GM13977 (cell line): ENCODE measurements at places on chromosomes 7 and 10.

DNA sequence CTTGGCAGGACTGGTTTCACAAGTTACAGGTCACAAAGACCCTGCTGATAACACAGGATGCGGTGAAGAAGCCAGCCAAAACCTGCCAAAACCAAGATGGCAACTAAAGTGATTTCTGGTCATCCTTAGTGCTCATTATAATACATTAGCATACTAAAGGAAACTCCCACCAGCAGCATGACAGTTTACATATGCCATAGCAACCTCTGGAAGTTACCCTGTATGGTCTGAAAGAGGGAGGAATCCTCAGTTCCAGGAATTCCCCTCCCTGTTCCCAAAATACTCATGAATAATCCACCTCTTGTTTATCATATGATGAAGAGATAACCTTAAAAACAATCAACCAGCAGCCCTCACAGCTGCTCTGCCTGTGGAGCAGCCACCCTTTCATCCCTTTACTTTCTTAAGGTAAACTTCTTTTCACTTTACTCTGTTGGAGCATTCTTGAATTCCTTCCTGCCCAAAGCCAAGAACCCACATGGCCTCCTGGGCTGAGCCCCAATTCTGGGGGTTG, 21.9 kb downstream of the DPY19L1 start:
- no peak for DNase-seq

- no peak for DNase-seq
Observed at GRCh38 chr7:16889851-16890415, 8.2 kb upstream of the AGR3 start.

GRCh38 chr7:66054063-66054462, 21.6 kb upstream of the ASL start:
- no peak for DNase-seq

DNA sequence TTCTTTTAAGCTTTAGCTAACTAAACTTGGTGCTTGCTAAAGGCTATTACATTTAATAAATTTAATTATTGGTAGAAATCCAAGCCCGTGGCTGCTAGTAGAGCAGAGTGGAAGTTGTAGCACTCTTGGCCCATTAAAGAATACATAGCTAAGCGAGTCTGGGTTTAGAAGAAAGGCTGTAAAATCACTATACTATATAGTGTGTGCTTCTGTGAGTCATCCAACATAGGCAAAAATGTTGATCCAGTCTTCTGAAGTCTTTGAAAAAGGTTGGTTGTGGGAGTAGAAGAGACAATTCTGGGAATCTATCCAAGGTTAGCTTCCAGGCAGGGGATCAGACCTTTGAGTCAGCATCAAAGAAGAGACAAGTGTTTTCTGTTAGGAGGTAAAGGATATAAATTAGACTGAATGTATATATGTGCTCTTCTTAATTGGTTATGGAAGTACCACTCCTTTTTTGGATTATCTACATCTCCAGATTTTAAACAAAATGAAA, 664.2 kb downstream of the NXPH1 start:
- no peak for DNase-seq

DNA sequence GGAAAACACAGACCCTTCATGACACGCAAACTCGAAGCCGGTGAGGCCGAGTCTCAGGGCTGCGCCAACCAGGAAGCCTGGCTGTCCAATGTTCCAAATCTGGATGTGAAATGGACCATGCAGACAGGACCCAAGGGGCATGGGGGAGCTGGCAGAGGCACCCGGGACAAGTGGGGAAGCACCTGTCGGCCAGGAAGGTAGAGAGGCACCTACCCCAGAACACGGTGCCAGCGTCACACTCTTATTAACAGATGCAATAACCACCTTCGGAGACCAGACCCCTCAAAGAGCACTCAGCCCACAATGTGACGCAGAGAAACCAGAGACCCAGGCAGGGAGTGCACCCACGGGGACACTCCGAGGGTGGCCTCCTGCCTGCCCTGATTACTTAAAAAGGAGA, 88.3 kb upstream of the PDGFA start:
- DNase-seq: no peak
